ENCODE measurements at places on chromosomes 7 and 10.

DNA sequence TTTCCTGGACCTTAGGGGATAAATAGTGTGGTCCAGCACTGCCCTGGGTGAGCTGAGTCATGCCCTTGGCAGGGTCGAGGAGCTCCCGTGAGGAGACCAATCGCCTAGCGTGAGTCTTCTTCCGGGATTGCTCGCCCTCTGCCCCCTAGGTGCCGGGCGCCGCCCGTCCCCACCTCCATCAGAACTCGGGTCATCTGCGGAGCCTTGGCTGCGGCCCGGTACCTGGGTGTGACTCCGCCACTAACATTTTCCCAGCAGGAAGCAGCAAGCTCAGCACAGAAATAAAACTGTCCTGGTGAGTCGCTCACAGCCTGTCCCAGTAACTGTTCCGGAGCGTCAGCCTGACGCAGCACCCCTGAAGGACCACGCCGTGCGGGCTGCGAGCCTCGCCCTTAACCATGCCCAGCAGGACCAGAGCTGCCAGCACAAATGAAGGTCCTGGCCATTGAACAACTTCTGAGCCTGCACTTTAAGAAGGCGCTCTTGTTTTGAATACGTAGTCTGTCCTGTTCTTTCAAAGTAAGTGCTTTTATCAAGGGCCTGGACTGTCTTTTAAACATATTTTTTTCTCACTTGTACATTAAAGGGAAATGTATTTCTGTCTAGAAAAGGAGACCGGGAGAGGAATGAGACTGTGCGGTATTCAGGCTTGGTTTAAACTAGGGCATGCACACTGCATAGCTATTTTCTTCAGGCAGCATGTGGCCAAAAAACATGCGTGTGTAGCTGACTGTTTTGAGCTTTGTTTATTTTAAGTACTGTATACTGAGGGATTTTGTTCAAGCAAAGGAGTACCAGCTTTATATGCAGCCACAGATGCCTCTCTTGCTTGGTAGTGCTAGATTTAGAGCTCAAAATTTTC lies 136.7 kb downstream of the HECW1 start:
- no peak for DNase-seq

DNA sequence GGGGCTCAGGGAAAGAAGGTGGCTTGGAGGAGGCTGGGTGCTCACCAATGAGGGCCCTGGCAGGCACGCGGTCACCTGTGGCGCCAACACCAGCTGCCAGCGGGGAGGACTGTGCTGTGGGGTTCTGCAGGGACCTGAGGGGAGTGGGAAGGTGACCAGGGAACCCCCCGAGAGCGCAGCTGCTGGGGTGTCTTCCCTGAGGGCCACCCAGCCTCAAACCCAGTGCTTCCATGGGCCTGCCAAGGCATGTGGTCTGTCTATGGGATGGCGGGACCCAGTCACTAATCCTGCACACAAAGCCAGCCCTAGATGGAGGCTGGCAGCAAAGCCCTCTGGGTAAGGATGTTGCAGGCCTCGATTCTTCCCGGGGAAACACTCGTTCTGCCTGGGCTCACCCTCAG lies 117.1 kb downstream of the EBF3 start:
- DNase-seq: peak; percentile 70

GRCh38 chr7:39594988-39595620 lies 28.3 kb upstream of the RALA start:
- no peak for DNase-seq

DNA sequence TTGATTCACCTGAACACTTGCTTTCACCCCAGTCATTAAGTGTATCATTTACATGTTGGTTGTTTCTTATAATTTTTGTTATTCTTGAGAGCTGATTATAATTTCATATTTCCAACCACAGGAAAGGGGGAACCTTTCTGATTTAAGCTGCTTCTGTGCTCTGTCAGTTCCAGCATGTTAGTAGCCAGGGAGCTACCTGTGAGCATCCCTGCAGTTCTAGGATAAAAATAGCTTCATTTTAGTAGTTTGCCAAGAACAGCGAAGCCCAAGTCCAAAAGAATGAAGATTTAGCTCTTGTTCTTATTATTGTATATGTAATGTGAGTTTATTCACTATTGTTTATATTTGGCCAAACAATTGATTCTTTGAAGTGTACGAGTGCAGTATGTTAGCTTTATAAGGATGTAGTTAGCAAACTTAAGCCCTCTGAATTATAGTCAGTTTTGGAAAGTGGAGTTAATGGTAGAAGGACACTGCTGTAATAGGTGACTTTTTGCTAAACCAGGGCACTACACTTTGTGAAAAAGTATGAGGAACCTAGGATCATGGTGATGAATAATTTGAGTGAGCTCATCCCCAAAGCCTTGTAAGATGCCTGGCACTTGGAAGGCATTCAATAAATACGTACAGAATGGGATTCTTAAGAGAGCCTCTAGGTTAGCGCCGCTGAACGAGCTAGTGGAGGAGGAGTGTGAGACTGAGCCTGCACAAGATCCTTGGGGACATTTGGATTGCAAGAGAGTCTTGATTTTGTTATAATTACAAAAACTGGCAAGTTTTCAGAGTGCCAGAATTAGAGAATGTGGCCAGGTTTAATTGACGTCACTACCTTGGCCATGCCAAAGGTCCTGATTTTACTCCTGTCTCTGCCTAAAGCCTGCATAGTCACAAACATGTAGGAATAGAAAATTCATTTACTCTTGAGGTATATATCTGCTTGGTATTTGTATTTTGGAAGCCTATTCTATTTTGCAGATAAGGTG lies 29.8 kb downstream of the DNAH11 start:
- DNase-seq: no peak

- DNase-seq: no peak
Observed at GRCh38 chr10:119339109-119339508, 131.7 kb downstream of the GRK5 start.

DNA sequence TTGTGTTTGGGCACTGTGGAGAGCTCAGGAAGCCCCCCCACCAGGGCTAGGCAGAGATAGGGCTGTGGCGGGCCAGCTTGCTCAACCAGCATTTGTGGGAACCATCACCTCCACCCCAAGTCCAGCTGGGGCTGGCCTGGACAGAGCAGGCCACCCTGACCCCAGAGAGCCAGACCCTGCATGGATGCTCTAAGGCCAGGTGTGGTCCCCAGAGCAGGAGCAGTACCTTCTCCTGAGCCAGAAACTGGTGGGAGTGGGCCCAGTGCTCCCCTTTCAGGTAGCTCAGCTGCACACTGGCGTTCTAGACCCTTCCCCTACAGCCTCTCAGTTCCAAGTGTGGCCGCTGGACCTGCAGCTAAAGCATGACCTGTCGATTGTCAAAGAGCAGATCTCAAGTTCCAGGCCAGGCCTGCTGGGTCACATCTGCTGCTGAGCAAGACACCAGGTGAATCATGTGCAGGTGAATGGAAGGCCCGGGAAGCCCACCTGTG lies 57.2 kb downstream of the RASGEF1A start:
- no peak for DNase-seq

- no peak for DNase-seq
Observed at GRCh38 chr10:128624656-128625530, 498.7 kb upstream of the MKI67 start.

DNA sequence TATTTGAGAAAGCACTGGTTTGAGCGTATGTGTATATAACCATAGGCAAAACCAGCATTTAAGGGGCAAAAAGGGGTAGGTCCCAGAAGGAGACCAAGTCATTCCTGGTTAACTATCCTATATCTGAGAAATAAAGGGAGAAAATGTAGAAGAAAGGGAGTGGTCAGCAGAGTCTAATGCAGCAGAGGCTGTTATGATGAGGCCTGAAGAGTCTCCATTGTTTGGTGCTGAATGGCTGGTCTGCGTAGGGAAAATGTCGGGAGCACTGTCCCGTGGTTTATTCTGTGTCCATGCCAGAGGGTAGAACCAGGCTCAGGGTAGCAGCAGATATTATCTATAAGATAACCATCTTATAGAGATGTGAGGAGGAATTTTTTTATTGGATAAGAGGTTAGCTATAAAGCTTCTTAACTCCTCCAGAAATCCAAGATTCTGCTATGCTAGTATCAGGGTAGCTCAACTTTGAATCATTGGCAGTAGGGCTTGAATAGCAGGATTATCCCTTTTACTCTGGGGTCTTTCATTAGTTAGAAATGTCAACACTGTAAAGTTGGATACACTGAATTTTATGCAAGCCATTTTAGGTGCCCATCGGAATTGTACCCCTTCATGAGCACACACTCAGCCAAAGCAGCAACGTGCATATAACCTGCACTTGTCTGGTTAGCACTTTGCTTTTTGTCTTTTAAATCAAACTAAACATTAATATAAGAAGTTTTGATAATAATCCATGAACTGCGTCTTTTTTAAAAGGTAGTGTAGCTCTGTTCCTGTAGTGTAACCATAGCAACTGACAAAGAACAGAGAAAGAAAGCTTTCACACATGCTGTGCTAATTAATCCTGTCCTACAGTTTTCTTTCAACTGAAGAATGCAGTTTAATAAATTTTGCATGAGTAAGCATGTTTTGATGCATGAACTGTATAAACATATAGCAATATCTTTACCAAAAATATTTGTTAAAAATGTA lies 312.0 kb upstream of the FZD1 start:
- DNase-seq: no peak

GRCh38 chr7:158695726-158696452 lies 8.7 kb downstream of the NCAPG2 start:
- DNase-seq: no peak

DNA sequence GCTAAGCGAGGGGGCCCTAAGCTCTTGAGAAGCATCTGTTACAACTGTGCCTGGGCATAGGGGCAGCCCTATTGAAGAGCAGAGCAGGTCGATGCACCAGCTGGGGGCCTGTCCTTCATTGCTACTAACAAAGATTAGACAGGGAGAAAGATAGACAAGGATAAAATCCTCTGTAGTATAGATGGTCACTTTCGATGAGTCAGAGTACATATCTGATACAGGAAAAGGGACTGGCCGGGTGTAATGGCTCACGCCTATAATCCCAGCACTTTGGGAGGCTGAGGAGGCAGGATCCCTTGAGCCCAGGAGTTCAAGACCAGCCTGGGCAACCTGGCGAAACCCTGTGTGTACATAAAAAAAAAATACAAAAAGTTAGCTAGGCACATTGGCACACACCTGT lies 13.6 kb downstream of the OPTN start:
- no peak for DNase-seq

DNA sequence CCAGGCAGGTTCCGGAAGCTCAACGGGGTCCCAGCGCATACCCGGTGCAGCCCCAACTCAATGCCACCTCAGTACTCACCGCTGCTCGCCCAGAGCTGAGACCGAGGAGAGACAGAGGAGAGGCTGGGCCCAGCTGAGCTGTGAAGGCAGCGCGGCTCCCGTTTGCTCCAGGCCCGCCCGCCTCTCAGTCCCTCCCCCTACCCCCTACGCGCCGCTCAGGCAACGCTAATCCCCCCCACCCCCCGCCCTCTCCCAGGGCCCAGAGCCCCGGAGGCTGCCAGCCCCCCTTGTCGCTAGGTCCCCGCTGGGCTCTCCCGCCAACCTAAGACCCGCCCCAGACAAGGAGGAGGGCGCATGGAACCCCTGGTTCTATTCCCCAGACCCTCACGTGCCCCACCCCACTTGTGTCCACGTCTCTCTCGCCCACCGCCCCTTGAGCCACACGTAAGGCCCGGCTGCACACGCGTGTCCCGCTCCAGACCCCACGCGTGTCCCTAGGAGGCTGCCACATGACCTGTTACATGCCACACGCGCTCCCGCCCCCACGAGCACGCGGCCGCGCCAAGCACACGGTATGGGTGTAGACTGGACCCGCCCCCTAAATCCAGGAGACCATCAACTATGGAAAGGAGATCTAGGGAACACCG lies at the start of gene PSD:
PSD (minus strand) TSS at position 164 of the 647 bp plus-strand sequence. CDS start 1,747 bp downstream, outside the sequence.
- DNase-seq: no peak

GRCh38 chr10:100174699-100175677 lies 10.8 kb downstream of the ERLIN1 start:
- DNase-seq: no peak

- no peak for DNase-seq
Observed at GRCh38 chr7:54769203-54769602, 10.2 kb upstream of the SEC61G start.

- DNase-seq: peak; percentile 46
Observed at GRCh38 chr7:135333946-135334345, 100.3 kb downstream of the STRA8 start.

DNA sequence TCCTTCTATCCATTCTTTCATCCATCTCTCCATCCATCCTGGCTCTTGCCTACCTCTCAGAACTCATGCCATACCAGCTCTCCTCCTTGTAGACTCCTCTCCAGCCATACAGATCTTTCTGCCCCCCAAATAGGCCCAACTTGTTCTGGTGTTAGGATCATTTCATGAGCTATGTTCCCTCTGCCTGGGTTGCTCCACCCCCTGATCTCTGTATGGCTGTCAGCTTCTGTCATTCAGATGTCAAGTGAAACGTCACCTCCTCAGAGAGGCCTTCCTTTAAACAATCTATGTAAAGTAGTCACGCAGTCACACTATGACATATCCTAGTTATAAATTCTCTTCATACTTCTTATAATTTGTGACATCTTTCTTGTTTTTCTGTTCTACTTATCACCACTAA lies 42.3 kb upstream of the PNLIPRP3 start:
- no peak for DNase-seq

- no peak for DNase-seq
Observed at GRCh38 chr10:93917821-93918220, 24.0 kb downstream of the SLC35G1 start.

GRCh38 chr10:84177541-84178141 lies 4.0 kb downstream of the GPR15LG start:
- peak; percentile 61 for DNase-seq

GRCh38 chr7:20365486-20365885 lies 34.8 kb downstream of the ITGB8 start:
- DNase-seq: no peak

GRCh38 chr7:40918701-40919271 lies 784.0 kb downstream of the SUGCT start:
- DNase-seq: no peak

- no peak for DNase-seq
Observed at GRCh38 chr10:131310551-131311401, 745 bp downstream of the TCERG1L start.

DNA sequence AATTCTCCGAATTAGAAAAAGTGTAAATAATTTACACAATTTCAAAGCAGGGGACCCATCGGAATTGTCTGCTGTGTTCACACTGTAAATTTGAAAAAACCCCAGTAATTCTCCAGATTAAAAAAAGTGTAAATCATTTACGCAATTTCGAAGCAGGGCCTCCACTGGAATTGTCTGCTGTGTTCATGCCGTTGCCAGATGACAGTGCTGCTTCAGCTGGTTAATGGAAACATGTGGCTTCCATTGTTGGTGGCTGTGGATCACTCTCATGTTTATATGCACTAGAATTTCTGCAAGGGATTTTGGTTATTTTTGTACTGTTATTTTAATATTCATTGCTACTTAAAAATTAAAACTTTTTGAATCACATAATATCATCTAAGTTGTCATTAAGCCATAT lies 88.8 kb upstream of the ELMO1 start:
- no peak for DNase-seq

All from coronary artery (tissue), 2 donors.